ENCODE measurements at places on chromosomes 6 and 20. TPM values are rescaled to one million over a fixed set of nuclear protein-coding genes. Genes with fewer than 3 reads are reported as not detected.

DNA sequence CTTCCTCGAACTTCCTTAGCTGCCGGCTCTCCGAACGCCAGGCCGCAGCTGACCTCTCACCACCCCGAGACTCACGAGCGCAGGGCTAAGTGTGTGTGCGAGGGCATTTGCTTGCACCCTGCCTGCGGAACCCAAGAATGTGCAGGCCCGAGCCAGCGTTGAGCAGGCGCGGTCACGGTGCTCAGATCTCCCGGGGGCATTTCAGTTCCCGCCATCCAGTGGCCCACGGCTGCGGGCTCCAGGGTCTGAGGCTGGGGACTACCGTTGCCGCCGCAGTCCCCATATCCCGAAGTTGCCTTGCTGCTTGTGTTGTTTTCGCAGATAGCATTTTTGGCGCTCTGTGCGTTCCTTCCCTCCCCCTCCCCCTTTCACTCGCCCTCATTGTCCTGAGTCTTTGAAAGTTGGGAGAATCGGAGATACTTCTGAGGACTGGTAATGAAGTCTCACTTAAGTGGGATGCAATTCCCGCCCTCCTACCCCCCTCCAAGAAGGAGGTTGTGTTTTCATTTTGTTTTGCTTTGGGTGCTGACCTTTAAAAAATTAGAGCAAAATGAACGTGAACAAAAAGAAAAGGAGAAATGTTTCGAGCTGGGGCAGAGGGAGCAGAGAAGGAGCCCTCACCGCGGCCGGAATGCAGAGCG is 1.7 kb downstream of the NR2E1 start:
- DNase-seq: no peak

DNA sequence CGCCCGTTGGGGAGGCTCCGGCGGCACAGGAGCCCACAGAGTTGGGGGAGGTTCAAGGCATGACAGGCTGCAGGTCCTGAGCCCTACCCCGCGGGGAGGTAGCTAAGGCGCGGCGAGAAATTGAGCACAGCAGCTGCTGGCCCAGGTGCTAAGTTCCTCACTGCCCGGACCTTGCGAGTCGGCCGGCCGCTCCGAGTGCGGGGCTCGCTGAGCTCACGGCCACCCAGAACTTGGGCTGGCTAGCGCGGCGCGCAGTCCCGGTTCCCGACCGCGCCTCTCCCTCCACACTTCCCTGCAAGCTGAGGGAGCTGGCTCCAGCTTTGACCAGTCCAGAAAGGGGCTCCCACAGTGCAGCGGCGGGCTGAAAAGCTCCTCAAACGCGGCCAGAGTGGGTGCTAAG is 23.9 kb upstream of the KIF13A start:
- no peak for DNase-seq

GRCh38 chr6:110468731-110469130 is 7.7 kb downstream of the SLC22A16 start:
- DNase-seq: no peak

DNA sequence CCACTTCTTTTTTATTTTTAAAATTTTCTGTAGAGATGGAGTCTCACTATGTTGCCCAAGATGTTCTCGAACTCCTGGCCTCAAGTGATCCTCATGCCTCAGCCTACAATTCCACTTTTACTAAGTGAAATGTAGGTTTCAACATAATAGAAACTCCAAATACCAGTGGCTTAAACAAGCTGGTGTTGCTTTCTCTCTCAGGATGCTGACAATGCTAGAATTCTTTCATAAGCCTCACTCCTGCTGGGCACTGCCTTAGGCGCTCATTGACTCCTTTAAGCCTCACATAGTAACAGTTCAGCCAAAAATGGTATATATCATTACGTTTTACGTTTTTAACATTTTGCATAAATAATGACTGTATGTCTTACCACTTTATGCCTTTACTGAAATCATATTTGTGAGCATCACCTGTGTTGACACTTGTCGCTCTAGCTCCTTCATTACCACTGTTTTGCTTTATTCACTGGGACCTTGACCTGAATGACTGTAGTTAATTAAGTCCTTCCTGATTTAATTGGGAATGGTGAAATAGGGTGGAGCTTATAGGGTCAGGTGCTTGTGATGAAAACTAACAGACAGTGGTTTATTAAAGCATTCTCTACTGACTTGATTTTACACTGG is 3.9 kb upstream of the CST9 start:
- no peak for DNase-seq

DNA sequence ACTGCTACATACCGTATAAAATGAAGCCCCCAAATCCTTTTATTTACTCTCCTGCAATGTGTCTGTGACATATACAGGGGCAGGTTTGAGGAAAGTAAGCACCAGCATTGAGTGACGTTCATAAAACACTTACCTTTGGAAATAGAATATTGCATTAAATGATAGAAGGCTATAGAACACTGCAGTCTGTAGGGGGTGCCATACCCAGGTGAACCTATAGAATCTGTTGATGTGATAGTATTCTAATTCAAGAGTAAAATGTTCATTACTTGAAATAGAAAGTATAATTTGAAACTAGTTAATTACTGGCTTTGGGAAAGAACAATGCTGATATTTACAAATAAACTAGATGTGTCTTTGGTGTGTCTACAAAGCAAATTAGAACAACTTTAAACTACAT is 47.0 kb upstream of the PRL start:
- no peak for DNase-seq

DNA sequence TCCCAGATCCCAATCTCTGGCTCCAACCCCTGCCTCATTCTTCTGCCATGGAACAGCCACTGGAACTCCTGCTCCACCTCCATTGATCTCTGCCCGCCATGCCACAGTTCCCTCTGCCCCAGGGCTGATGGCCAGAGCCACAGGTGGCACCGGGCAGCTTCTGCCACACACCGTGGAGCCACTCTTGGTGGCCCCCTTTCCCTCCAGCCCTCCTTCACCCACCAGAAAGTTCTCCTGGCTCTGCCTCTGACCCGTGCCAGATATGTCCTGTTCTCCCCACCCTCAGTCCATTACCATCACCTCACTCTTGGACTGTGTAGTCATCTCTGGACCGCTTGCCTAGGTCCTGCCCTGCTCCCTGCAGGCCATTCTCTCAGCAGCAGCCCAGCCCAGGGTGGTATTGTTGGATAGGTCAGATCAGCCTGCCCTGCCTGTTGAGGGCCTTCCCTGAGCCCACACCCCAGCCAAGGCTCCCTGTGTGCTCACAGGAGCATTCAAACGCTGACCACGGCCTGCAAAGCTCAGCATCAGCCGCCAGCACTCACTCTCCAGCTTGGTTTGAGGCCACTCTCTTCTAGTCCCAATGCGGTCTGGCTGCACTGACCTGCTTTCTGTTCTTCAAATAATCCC is 16.8 kb upstream of the SYNDIG1 start:
- DNase-seq: no peak

DNA sequence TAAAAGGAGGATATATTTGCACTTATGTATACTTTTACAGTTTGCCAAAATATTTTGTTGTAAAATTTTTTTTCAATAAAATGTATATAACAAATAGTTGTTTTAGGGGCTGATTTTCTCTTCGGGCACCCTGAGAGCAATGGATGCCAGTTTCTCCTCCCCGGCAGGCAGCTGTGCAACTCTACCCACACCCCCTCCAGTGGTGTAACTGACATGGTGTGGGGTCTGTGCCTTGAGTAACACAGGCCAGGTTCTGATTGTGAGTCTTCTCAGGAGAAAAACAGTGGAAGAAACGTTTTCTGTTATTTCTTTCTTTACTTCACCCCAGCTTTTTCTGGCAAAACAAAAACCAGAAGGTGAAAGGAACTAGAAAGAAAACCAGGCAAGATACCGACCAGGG is 6.1 kb downstream of the FOXF2 start:
- no peak for DNase-seq

DNA sequence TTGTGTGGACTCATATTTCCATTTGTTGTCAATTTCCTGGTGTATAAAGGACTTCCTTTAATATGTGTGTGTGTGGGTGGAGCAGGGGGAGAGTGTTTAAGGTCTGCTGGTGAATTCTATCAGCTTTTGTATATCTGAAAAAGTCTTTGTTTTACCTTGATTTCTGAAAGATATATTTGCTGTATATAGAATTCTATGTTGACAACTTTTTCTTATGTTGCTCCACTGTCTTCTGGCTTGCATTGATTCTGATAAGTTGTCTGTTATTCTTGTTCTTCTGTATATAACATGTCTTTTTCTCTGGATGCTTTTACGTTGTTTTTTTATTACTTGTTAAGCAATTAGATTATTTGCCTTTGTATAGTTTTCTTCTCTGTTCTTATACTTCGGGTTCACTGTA is 90.0 kb upstream of the CEP162 start:
- DNase-seq: no peak

- no peak for DNase-seq
These were observed 424 bp upstream of the KIF13A start for GRCh38 chr6:17987697-17988421.

DNA sequence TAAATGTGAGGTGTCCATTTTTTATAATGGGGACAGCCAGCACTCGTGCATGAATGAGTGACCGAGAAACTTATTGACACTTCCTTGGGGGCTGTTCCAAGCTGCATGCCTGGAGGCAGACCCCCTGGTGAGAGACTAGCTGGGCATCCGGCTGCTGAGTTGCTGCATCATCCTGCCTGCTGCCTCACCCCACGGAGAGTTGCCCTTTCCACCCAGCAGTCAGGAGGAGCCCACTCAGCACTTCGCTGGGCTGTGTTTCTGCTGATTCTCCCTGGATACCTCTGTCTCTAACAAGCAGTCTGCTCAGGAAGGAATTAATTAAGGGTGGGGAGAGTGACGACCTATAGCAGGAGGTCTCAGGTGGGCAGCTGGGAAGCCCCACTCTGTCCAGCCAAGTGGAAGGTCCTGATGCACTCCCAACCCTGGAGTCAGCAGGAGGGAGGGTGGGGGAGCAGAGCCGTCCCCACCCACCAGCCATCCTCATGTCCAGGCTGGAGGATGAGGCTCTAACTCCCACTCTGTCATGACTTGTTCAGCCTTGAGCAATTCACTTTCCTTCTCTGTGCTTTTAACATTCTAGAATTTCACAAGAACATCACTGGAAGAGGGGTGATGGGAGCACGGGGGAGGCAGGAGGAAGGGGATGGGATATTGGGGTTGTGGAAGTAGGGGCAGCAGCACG is 177.3 kb downstream of the LRFN2 start:
- no peak for DNase-seq

- DNase-seq: no peak
These were observed 634.3 kb downstream of the TBC1D32 start for GRCh38 chr6:120700001-120700400.

DNA sequence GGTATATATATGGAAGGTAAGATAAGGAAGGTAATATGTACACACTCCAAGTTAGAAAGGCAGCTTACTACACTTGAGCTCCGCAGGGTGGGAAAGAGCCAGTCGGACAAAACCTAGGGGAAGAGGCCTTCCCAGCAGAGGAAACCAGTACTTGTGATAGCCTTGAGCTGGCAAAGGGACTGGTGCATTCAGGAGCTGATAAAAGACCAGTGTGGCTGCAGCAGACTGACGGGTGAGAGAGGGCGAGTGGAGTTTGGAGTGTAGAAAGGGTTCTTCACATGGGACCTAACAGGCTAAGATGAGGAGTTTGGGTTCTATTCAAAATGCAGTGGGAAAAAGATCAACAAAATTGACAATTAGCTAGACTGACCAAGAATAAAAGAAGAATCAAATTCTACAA is 49.3 kb upstream of the KIF13A start:
- DNase-seq: no peak

- DNase-seq: no peak
These were observed 150.1 kb downstream of the SASH1 start for GRCh38 chr6:148492654-148493290.

DNA sequence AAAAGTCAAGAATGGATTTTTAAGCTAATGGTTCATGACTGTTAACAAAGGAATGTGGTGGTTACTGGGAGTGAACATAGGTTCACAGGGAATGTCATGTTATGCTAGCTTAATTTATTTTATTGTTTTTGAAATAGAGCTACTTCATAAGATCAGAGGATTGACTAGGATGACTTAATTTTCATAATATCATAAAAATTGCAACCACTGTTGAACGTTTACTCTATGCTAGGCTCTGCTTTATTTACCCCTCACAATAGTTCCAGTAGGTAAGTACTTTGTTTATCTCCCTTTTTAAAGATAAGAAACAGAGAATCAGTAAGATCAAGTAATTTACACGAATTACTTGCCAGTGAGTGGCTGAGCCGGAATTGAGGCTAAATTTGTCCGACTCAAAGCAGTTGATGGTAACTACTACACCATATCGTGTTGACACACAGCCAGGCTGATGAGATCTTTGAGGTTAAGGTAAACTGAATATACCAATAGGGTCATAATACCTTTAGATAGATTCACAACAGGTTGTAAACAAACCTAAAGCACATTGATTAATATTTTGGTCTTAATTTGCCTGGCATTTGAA is 194.6 kb upstream of the CITED2 start:
- peak; percentile 47 for DNase-seq

- DNase-seq: no peak
These were observed 112.5 kb downstream of the FAM217A start for GRCh38 chr6:3966426-3966825.

DNA sequence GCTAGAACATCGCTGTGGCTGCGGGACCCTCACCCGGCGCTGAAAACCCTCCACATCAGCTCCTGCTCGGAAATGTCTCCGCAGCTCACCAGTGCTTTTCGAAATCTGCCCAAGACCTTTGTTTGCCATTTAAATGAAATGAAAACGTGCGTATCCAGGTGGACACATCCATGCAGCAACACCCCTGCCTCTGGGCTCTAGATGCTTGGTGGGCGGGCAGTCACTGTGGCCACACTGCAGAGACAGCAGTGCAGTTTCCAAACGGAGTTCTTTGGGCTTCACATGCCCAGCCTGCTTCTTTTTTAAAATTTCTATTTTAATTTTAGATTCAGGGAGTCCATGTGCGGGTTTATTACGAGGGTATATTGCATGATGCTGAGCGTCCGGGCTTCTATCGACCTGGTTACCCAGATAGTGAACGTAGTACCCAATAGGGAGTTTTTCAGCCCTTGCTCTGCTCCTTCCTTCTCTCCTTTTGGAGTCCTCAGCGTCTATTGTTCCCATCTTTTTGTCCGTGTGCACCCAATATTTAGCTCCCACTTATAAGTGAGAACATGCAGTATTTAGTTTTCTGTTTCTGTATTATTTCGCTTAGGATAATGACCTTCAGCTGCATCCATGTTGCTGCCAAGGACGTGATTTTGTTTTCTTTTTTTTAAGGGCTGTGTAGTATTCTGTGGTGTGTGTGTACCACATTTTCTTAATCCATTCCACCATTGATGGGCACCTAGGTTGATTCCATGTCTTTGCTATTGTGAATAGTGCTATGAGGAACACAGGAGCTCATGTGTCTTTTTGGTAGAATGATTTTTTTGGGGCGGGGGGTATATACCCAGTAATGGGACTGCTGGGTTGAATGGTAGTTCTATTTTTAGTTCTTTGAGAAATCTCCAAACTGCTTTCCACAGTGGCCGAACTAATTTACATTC is 4.8 kb upstream of the TUBB2B start:
- DNase-seq: no peak

GRCh38 chr6:17768388-17768787 is 61.7 kb upstream of the NUP153 start:
- no peak for DNase-seq

The LMBRD1 gene
- 27.3 TPM for polyA plus RNA-seq

The ARMH2 gene
- polyA plus RNA-seq: not detected

The FAM217A gene
- not detected for polyA plus RNA-seq

The KCNK16 gene
- not detected for polyA plus RNA-seq

The SPTLC3 gene
- polyA plus RNA-seq: 2.7 TPM

The RRAGD gene
- polyA plus RNA-seq: not detected

The GTSF1L gene
- not detected for polyA plus RNA-seq

The FAM83D gene
- polyA plus RNA-seq: 10.5 TPM

The BANF2 gene
- not detected for polyA plus RNA-seq

The TRERF1 gene
- 9.0 TPM for polyA plus RNA-seq

Measured in AG04450 (cell line).